ENCODE measurements at places on chromosomes 2 and 18. TPM values are rescaled to one million over a fixed set of nuclear protein-coding genes. Genes with fewer than 3 reads are reported as not detected.

- peaks cover 2% of the 10 kb centered on the region for H3K27me3 ChIP-seq
- no peak overlapping the region for H3K4me3 ChIP-seq
- no peaks in the 10 kb centered on the region for H3K4me1 ChIP-seq
- no peak overlapping the region for H3K27ac ChIP-seq
Measured at GRCh38 chr2:75828826-75829225, 118.1 kb upstream of the GCFC2 start.

DNA sequence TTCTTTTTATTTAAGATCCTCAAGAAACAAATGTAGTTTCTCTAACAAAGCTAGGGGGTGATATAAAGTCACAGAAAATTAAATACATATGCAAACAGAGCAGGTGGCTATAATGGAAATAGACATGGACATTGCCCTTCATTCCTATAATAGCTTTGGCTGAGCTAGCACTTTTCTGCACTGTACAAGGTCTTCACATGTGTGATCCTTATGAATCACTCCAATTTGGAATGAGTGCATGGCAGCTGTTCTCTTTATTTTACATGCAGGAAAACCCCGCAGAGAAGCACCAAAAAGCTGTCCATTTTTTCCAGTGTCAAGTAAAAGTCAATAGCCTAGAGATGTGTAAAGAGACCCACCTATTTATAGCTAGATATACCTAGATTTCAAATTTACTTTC is 747.4 kb upstream of the SLC8A1 start:
- no peak overlapping the region for H3K4me3 ChIP-seq
- no peak for DNase-seq
- H3K27ac ChIP-seq: no peak overlapping the region
- H3K36me3 ChIP-seq: no peaks in the 10 kb centered on the region

DNA sequence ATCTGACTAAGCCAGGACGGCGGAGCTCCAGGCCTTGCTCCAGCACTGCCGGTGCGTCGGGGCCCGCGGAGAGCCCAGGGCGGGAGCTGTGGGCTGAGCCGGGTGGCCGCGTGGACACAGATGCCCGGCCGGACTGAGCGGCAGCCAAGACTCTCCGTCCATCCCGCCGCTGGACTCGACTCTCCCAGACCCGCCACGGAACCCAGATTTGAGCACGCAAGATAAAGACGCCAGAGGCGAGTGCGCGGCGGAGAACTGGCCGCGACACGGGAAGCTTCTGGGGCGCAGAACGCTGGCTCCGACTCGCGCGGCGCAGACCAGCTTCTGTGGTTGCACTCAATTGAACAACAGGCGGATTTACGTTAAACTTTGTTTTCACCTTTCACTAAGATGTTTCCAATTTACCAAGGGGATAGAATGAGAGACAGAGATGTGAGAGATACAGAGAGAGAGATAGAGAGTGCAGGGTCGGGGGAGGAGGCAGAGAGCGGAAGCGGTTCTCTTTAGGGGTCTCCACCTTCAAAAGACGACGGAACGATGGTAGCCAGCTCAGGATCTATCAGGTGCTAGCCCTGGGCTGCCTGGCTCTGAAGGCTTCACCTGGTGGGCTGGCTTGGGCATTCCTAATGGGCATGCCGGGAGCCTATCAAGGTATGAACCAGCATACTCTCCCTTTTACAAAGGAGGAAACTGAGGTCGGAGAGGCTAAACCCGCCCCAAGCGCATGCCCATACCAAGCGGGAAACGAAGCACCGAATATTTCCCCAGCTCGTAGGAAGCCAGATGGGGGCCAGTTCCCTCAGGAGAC is 10.4 kb upstream of the EN1 start:
- H3K27me3 ChIP-seq: peaks cover 79% of the 10 kb centered on the region
- H3K4me3 ChIP-seq: no peak overlapping the region
- H3K36me3 ChIP-seq: no peaks in the 10 kb centered on the region
- no peak for DNase-seq

GRCh38 chr2:178111743-178112142 is 494 bp upstream of the RBM45 start:
- no peak overlapping the region for H3K4me3 ChIP-seq
- H3K27ac ChIP-seq: peak overlapping the region; percentile 91
- H3K36me3 ChIP-seq: peaks cover 4% of the 10 kb centered on the region

DNA sequence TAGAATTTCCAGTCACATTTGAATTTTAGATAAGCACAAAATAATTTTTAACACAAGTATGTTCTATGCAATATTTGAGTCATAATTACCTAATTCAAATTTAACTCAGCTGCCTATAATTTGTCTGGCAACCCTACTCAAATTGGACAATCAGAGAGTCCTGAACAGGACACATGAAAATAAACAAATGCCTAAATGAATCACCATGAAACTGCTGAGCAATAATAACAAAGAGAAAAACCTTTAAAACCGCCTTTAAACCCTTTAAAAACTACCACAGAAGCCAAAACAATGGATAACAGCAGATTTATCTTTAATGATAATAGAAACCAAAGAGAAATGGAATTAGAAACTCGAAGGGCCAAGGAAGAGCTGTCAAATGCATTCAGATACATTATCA is 39.5 kb downstream of the ARL4C start:
- H3K4me1 ChIP-seq: peaks cover 2% of the 10 kb centered on the region
- no peak for DNase-seq
- no peaks in the 10 kb centered on the region for H3K27me3 ChIP-seq
- peaks cover 3% of the 10 kb centered on the region for H3K36me3 ChIP-seq
- H3K4me3 ChIP-seq: no peak overlapping the region

- H3K27me3 ChIP-seq: no peaks in the 10 kb centered on the region
- H3K36me3 ChIP-seq: peaks cover 5% of the 10 kb centered on the region
- H3K4me1 ChIP-seq: peaks cover 24% of the 10 kb centered on the region
- no peak overlapping the region for H3K4me3 ChIP-seq
- H3K27ac ChIP-seq: no peak overlapping the region
Measured at GRCh38 chr2:205058409-205058808, 513.1 kb downstream of the PARD3B start.

GRCh38 chr2:239053801-239054503 is 206.1 kb downstream of the TWIST2 start:
- no peaks in the 10 kb centered on the region for H3K27me3 ChIP-seq
- DNase-seq: no peak
- no peak overlapping the region for H3K4me3 ChIP-seq
- no peak overlapping the region for H3K27ac ChIP-seq
- H3K4me1 ChIP-seq: peaks cover 7% of the 10 kb centered on the region
- peaks cover 21% of the 10 kb centered on the region for H3K36me3 ChIP-seq

DNA sequence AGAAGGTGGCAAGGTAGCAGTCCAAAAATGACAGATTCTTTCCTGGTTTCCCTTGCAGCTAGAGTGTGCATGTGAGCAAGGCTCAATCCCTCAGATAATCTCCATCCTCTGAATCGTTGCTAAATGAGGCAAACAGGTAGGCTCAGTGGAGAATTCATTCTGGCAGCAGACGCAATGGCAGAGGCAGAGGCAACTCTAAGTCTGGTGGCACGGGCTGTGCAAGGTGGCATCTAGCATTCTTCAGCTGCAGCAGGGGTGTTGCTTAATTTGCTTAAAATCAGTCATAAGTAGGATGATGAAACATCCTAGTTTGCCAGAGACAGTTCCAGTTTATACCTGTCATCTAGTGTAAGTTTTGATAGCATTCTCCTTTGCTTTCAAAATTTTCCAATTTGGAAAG is 391.1 kb upstream of the MEX3C start:
- DNase-seq: no peak
- no peaks in the 10 kb centered on the region for H3K27me3 ChIP-seq
- H3K27ac ChIP-seq: no peak overlapping the region
- H3K4me1 ChIP-seq: no peaks in the 10 kb centered on the region

GRCh38 chr2:76251342-76251741 is 540.6 kb upstream of the GCFC2 start:
- H3K36me3 ChIP-seq: no peaks in the 10 kb centered on the region
- no peak overlapping the region for H3K27ac ChIP-seq
- DNase-seq: no peak
- no peaks in the 10 kb centered on the region for H3K27me3 ChIP-seq
- no peaks in the 10 kb centered on the region for H3K4me1 ChIP-seq

- H3K27me3 ChIP-seq: no peaks in the 10 kb centered on the region
- peaks cover 71% of the 10 kb centered on the region for H3K4me1 ChIP-seq
- H3K4me3 ChIP-seq: no peak overlapping the region
Measured at GRCh38 chr18:76449111-76449453, 46.0 kb downstream of the ZNF516 start.

- H3K4me3 ChIP-seq: no peak overlapping the region
- H3K27ac ChIP-seq: no peak overlapping the region
- H3K27me3 ChIP-seq: peaks cover 13% of the 10 kb centered on the region
- no peaks in the 10 kb centered on the region for H3K36me3 ChIP-seq
- DNase-seq: no peak
Measured at GRCh38 chr2:232528746-232529460, 2.9 kb downstream of the CHRND start.

DNA sequence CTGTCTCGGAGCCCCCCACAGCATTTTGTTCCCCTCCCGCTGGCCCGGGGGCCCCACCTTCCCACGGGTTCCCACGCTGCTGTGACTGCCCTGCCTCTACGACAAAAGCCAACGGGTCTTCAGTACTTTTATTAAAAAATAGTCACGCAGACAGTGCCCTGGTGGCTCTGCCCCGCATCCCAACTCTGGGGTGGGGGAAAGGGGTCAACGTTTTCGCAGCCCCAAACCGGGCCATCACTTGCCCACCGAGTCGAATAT is 1.0 kb downstream of the UCN start:
- DNase-seq: no peak
- H3K27ac ChIP-seq: no peak overlapping the region
- no peak overlapping the region for H3K4me3 ChIP-seq
- H3K4me1 ChIP-seq: no peaks in the 10 kb centered on the region
- H3K36me3 ChIP-seq: peaks cover 11% of the 10 kb centered on the region
- peaks cover 6% of the 10 kb centered on the region for H3K27me3 ChIP-seq

GRCh38 chr2:40127146-40127545 is 324.7 kb downstream of the SLC8A1 start:
- H3K27me3 ChIP-seq: no peaks in the 10 kb centered on the region
- no peak for DNase-seq
- peaks cover 62% of the 10 kb centered on the region for H3K4me1 ChIP-seq

GRCh38 chr2:17387591-17387990 is 130.6 kb downstream of the RAD51AP2 start:
- no peaks in the 10 kb centered on the region for H3K27me3 ChIP-seq
- no peak overlapping the region for H3K4me3 ChIP-seq
- DNase-seq: no peak
- H3K27ac ChIP-seq: no peak overlapping the region
- H3K4me1 ChIP-seq: no peaks in the 10 kb centered on the region
- no peaks in the 10 kb centered on the region for H3K36me3 ChIP-seq

- H3K27ac ChIP-seq: peak overlapping the region; percentile 80
- H3K27me3 ChIP-seq: no peaks in the 10 kb centered on the region
- H3K4me1 ChIP-seq: peaks cover 82% of the 10 kb centered on the region
- H3K4me3 ChIP-seq: no peak overlapping the region
- H3K36me3 ChIP-seq: no peaks in the 10 kb centered on the region
Measured at GRCh38 chr2:223050188-223050587, 1.8 kb upstream of the KCNE4 start.

DNA sequence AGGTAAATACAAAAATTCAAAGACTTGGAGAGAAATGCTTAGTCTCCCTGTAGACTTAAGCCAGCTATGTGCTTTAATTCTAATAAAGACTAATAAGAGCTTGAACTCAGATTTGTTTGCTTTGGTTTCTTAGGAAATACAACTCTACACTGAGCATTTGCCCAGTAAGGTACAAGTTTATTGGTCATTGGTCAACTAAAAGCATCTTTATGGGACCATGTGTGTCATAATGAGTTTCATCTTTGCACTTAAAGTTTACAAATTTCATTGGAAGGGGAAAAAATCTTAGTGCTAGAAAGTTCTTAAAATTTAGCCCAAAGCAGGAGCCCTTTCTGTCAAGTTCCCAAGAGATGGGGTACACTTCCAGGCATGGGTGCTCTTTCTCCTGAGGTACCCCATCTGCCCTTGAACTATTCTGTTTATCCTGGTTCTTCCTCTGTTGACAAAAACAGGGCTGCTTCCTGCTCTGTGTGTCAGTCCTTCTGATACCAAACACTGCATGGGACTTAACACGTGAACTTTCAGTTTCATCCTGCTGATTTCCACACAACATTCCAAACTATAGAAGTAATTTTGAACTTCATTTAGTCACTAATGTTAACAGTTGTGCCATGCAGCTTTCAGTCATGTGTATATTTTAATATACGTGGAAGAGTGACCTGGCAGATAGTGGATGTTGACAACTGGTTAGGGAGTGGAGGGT is 200.2 kb downstream of the TPGS2 start:
- no peaks in the 10 kb centered on the region for H3K4me1 ChIP-seq
- no peak overlapping the region for H3K27ac ChIP-seq
- DNase-seq: no peak
- H3K27me3 ChIP-seq: no peaks in the 10 kb centered on the region
- H3K4me3 ChIP-seq: no peak overlapping the region

DNA sequence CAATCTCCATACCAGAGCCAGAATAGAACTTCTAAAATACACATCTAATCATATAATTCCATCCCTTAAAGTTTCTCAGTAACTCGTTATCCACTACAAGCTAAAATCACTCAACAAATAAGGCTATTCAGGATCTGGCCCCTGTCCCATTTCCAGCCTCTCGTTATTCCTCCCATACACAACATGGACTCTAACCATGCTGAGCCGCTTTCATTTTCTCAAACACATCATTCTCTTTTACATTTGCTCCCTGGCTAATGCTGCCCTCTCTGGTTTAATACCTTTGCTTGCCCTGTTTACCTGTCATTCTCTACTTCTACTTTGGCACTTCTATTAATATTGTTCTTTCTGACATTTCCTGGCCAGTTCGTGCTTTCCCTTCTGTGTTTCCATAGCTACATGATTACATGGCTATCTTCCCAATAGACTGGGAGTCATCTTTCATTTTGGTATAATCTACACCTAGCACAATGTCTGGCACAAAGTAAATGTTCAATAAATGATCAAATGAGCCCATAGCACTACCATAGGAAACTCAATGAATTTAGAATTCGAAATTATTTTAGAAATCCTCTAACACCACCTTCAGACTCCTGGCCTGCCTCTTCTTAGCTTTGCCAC is 163.6 kb upstream of the VRK2 start:
- no peaks in the 10 kb centered on the region for H3K4me1 ChIP-seq
- no peaks in the 10 kb centered on the region for H3K36me3 ChIP-seq
- no peak overlapping the region for H3K4me3 ChIP-seq
- DNase-seq: no peak
- H3K27ac ChIP-seq: no peak overlapping the region

The KCNE4 gene
- 3.5 TPM for total RNA-seq

The TMEFF2 gene
- 46.8 TPM for total RNA-seq

The TMEM247 gene
- not detected for total RNA-seq

The REG1B gene
- total RNA-seq: not detected

The UGT1A9 gene
- not detected for total RNA-seq

The MEP1B gene
- not detected for total RNA-seq

The NFU1 gene
- total RNA-seq: 41.3 TPM

The GPR39 gene
- total RNA-seq: 0.42 TPM

The ACADL gene
- total RNA-seq: not detected

The IL1R2 gene
- not detected for total RNA-seq

The HTR2B gene
- total RNA-seq: 3.9 TPM

The UPP2 gene
- total RNA-seq: not detected

The TRAK2 gene
- total RNA-seq: 38.7 TPM

The BOLL gene
- total RNA-seq: not detected

The SERPINB11 gene
- not detected for total RNA-seq

The CCDC141 gene
- total RNA-seq: not detected

Measured in osteocyte (in vitro differentiated cells).